GM12865 (cell line): ENCODE measurements at places on chromosomes 11 and 22.

- no peak for DNase-seq
Observed at GRCh38 chr22:20663137-20663828, 110.6 kb upstream of the SERPIND1 start.

DNA sequence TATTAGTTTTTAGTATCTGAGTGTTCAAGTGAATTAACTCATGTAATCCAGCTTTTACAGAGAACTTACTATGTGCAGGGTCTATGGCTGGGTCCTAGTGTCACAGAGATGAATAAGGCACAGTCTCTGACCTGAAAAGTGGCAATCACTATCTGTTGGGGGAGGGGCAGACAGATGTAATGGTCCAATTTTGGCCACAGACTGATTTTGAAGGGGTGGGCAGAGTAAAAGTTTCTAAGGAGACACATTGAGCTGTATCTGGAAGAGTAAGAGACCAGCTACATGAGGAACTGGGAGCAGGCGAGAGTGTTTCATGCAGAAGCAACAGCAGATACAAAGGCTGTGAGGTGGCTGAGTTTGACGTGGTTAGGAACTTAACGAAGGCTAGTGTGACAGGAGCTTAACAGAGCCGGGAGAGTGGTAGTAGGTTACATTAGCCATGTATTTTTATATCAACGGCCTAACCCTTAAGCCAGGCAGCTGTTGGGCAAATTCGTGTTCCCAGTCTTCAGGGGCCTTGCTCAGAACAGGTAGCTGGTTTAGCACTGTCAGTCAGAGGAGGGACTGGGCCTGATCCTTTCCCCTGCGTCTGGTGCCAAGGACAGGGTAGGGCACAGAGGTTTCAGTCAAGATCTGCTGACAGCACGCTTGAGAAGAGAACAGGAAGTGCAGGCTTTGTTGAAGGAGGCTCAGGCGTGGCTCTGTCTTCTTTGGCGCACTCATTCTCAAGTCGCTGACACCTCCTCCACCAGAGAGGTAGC, 1.4 kb upstream of the STIM1 start:
- peak; percentile 92 for DNase-seq

GRCh38 chr11:121426476-121427399, 25.4 kb upstream of the SORL1 start:
- peak; percentile 70 for DNase-seq

DNA sequence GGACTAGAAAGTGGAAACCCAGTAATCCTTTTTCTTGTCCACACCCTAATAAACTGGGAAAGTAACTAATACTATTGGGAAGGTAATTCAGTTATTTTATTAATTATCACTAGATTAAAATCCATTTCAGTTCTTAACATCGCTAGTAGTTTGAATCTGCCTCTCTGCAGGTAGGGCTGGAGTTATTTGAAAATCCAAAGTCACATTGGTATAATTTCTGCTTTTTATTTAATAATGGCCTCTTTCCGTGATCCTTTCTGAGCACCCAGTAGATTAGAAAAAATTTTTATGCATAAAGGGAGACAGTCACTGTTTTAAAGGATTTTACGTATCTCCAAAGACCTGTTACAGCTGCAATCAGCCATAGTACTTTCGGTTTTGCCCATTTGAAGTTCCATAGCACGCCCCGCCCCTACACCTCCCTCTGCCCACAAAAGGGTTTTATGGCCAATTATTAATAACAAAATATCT, 605 bp upstream of the COPB1 start:
- peak; percentile 72 for DNase-seq

GRCh38 chr11:126564566-126564965, 209.1 kb downstream of the ST3GAL4 start:
- DNase-seq: no peak

DNA sequence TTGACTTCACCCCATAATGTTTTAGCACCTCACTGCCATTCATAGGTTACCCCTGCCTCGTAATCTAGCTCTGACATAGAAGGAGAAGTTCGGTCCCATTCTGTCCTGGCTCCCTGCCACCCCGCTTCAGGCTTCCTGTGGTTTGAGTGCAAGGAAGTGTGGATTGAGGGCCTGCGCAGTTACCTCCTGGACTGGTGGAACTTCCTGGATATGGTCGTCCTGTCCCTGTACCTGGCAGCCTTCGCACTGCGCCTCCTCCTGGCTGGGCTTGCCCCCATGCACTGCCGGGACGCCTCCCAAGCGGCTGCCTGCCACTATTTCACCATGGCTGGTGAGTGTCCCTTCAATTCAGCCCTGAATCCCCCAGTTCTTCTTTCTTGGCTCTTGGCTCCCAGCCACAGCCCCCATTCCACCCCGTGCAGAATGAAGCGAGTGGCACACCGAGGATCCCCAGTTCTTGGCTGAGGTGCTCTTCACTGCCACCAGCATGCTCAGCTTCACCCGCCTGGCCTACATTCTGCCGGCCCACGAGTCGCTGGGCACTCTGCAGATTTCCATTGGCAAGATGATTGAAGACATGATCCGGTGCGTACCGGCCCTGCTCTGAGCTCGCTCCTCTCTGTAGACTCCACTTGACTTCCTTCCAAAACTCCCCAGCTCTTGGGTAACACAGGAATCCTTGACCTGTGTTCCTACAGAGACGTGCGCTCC, 15.4 kb downstream of the ART5 start:
- DNase-seq: no peak

DNA sequence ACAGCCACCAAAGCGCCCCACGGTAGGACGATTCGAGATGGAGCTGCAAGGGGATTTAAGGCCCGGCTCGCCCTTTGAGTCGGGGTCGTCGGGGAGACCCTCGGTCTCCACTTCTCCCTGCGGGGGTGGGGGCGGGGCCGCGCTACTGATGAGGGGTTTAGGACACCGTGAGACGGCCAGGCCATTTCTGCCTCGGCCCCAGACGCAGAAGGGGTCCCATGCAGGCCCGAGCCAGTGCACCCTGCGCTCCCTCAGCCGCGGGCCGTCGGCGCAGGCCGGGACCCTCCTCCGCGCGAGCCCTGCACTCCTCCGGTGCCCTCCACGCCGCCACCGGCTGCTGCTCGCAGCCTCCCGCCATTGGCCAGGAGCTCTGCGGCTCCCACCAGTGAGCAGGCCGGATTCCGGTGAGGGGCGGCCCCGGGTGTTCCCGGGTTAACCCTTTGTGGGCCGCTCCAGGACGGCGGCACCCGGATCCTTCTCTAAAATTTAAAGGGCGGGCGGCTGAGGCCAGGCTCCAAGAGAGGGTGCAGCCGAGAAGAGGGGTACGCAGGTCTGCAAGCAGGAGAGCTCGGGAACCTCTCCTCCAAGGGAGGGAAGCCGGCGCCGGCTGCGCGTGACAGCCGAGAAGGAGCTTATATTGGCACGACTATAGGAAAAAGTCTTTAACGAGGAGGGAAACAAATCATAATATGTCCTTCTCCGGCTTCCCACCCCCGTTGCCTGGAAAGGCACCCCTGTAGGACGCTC, 18.0 kb downstream of the CREB3L1 start:
- peak; percentile 70 for DNase-seq

- DNase-seq: no peak
Observed at GRCh38 chr11:70916351-70916750, 336.0 kb downstream of the SHANK2 start.

DNA sequence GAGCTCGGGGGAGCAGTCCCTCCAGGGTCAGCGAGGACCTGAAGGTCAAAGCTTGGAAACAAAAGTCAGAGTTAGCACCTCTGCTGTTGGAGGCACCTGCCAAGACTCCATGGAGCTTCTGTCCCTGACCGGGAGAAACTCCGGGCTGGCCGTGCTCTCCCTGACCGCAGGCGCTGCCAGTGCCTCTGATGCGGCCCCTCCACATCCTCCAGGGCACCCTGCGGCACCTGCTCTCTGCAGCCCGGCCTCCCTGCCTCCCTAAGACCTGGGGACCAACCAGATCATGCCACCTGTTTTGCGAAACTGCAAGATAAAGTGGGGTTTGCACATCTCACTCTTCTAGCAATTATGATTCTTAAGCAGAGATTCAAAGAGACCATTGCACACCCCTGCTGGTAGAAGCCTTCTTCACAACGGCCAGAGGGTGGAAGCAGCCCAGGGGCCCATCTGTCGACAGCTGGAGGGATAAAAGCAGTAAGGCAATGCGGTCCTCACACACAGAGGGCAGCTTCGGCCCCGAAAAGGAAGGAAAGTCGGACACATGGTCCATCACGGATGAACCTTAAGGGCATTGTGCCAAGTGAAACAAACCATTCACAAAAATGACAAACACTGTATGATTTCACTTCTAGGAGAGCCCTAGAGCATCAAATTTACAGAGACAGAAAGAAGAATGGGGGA, 477.1 kb downstream of the BRD1 start:
- DNase-seq: no peak

GRCh38 chr11:71302911-71303310, 50.5 kb upstream of the SHANK2 start:
- DNase-seq: no peak

DNA sequence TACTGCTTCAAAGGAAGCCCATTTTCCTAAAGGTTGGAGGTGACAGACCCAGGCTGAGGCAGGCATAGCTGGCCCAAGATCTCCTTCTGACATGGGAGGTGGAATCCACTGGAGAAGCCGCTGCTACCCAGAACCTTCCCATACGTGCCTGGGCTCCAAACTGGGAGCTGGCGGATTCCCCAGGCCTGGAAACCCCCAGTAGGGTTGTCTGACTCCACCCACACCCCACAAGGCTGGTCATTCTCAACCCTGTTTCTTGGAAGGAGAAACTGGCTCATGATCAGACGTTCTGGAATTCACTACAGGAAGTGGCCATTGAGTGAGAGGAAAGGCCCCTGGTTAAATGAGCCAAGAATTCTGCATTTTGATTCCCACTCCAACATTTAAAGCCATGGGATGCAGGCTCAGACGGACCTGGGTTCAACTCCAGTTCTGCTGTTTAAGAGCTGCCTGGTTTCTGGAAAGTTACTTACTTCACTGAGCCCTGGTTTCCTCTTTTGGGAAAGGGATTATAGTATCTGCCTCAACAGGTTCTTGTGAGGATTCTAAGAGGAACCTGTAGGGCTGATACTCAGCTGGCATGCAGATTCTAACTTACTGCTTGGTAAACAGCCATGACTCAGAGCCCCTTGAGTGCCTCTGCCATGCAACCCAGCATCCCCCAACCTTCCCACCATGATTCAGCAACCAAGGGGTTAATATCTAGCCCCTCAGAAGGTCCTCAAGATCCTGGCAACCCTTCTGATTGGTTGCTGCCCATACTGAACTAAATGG, 19.4 kb upstream of the TSKU start:
- no peak for DNase-seq

- no peak for DNase-seq
Observed at GRCh38 chr11:33778675-33779074, 4.4 kb upstream of the FBXO3 start.

DNA sequence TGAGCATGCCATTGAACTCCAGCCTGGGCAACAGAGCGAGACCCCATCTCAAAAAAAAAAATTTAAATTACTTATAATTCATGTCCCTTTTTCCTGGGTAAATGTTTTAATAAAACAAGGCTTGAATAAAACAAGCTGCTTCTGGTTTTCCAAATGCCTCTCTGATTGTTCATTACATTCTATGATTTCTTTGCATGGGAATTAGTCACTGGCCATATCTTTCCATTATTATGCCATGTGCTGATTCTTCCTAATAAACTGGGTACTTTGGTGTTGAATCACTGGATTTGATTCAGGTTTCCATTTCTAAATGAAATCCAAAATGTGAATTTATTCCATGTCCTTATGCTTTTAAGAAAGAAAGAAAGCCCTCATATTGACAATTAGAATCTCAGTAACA, 42.6 kb downstream of the ZNF215 start:
- DNase-seq: no peak
